ENCODE measurements at places on chromosomes 5 and 9.

GRCh38 chr5:141695627-141696215, 13.7 kb upstream of the ARAP3 start:
- DNase-seq, result peak; percentile 23

GRCh38 chr9:83511051-83511450, 27.1 kb downstream of the FRMD3 start:
- peak; percentile 11 for DNase-seq

DNA sequence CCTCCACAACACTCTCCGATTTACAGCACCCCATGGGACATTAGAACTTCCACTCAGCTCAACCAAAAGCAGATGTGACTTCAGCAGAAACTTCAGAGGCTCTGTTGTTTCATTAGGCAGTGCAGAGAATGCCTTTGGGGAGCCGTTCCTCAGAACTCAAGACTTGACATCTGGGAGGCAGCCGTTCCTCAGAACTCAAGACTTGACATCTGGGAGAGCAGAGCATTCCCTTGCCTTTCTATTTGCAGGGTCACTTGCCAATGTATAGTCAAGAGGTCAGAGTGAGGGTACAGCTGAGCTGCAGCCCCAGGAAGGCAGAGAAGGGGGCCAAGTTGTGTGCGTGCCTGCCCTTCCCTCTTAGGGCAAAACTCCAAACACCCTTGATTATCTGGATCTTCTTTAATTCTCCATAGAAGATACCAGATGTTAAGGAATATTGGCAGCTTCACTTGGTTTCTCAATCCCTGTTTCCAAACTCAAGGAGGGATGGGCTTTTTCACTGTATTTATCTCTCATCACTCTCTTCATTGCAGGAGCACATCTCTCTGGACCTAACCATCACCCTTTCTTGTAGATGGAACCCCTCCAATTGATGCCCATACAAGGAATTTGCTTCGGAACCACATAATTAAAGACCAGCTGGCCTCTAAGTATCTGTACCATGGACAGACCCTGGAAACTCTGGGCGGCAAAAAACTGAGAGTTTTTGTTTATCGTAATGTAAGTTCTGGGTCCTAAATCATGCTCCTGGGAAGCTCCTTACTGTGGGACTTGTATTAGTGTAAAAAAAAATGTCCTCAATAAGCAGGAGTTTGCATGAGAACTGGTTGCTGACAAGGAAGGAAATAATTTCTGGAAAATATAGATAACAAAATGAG, 25.6 kb downstream of the TGFBI start:
- no peak for DNase-seq

DNA sequence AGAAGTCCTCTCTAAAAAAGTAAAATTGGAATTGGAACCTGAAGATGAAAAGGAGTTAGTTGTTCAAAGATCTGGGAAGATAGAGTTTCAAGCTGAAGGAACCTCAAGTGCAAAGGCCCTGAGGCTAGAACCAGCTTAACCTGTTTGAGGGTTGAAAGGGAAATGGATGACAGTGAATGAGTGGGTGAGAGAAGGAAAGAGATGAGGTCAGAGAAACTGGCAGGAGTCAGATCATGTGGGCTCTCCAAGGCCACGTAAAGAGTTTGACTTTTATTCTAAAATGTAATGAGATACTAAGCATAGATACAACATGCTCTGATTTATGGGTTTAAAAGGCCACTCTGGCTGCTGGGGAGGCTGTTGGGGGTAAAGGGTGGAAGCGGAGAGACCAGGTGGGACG, 2.5 kb upstream of the RAD23B start:
- DNase-seq, result no peak

- DNase-seq, result no peak
Observed at GRCh38 chr5:77898385-77898784, 122.2 kb upstream of the TBCA start.

DNA sequence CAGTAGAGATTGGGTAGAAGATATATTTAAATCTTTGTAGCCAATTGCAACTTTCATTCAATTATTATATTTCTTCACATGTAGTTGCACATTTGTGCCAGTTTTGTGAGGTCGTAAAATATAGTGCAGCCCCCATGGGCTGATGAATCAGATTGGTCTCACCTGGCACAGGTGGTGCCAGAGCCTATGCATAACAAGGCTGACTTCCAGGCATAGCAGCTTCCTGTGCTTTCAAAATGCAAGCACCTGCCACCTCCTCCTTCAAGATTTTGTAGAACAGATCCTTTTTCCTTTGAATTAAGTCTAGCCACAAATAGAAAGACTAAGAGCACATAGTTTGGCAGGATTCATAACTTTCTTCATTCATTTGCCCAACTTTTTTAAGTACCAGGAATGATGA, 87.1 kb downstream of the STARD4 start:
- no peak for DNase-seq

GRCh38 chr9:134276453-134277245, 49.6 kb upstream of the RXRA start:
- DNase-seq, result no peak

DNA sequence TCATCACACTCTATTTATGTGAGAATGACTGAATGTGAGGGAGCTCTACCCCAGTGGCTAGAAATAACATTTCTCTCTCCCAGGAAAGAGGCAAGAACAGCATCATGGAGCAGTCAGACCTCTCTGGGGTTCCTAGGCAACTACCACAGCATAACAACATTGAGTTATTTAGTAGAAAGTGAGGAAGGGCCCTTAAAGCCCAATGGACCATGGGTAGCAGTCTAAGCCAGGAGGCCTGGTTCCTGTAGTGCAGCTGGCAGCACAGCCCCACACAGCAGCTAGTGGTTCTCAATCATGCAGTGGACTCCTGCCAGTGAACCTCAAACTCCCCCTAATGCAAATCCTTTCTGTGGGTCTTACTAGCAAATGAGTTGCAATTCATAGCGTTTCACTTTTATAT, 55.3 kb downstream of the SPEF2 start:
- DNase-seq, result no peak
